ENCODE measurements at places on chromosomes 2 and 18.

DNA sequence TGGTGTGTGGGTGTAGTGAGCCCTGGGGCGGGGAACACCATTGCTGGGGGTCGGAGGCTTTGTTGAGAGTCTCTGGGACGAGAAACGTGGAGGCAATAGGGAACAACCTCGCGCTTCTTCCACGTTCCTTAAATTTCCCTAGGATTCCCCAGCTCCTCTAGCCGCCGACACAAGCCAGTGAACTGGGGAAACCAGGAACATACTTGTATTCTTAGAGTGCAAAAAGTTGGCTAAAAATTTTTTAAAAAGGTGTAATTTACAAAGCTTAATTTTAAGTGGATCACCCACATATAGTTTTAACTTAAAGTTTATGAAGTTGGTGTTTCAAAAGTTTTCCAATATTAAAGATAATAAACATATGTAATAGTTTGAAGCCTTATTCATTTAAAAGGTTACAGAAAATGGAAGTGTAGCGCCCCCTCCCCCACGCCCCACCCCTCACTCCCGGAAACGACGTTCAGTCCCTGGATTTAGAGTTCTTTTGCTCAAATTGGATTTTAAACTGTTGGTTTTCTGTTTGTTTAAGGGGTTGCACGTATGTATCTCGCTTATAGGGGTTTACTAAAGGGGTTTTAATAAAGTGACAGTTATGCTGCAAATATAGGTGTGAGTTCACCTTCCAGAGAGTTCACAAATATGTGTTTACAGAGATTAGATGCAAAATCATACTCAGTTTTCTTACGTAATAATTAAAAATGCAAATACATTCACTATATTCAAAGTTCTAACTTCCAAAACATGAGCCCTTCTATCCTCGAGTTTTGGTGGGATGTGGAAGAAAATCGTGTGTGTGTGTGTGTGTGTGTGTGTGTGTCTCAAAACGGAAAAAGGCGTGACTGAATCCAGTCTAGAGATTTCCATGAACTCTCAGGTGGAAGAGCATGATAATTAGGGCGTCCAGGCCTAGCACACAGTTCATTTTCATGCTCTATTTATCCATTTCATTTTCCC lies 872 bp downstream of the DSG2 start:
- no peak for DNase-seq

DNA sequence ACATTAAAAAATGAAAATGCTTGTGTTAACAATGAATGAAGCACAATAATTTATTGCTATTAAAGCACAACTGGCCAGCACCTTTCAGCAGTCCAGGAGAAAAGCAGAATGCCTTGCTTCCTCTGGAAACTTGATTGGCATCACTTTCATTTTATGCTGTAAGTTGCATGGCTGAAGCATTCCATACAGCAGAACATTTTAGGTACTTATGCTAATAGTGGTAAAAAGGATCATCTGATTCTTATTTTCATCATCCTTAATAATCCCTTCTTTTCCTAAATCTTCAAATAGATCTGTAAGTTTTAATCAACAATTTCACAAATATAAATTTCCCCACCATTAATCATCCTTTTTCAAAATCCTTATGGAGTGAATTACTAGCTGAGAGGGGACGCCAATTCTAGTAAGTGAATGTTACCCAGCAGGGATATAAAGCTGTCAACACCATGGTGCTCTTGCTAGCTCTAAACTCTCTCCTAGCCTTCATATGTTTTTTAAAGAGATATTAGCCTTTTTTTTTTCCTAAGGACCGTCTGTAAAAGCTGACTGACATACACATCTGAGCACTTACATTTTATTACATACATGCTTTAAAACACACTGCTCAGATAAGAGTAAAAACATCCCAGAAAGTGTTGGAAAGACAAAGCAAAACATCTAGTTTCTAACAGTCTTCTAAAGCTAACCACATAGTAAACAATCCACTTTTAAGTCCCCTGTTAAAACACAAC lies 5.3 kb downstream of the SATB2 start:
- no peak for DNase-seq

GRCh38 chr2:103401621-103402020 lies 639.8 kb downstream of the TMEM182 start:
- DNase-seq, result no peak

DNA sequence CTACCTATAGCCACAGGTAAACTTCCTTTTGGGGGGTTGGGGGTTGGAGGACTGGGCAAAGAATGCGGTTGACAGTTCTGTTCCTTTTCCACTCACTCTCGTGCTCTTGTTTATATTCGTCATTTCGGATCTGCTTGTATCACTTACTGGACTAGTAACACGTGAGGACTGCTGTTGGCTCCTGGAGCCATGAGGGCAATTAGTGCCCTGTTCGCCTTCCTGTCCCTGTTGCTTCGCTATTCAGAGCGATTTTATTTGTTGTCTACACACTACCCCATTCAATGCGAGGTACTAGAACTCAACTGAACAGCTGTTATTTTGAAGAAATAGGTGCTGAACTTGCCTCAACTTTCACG lies 1.1 kb downstream of the KCNJ3 start:
- no peak for DNase-seq

GRCh38 chr2:196268538-196269338 lies 97.4 kb upstream of the STK17B start:
- no peak for DNase-seq

GRCh38 chr2:132609101-132609890 lies 60.7 kb downstream of the LYPD1 start:
- no peak for DNase-seq

DNA sequence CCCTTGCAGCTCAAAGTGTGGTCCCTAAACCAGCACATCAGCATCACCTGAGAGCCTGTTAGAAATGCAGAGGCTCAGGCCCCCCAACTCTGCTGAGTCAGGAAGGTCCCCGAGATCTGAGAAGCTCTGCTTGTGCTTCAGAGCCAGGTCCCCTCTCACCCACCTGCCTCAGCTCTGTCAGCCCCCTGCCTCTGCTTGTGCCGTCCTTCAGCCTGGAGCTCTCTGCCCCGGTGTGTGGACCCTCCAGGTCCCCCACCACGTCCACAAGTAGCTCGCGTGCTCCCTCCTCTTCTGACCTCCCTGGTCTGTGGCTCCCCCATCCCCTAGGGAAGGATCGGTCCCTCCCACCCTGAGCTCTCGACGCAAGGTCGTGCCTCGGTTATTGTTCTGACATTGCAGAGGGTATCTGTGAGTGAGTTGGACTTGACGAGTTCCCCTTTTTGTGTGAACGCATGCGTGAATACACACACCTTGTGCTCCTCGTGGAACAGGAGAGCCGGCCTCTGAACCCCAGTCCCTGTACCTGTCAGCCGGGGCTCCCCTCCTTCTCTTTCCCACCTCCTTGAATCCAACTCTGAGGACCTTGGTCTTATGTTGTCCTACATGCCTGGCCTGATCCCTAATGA lies 75.5 kb upstream of the TAF1B start:
- DNase-seq, result no peak

- DNase-seq, result no peak
These were observed 6.8 kb downstream of the ACTR1B start for GRCh38 chr2:97656905-97657587.

DNA sequence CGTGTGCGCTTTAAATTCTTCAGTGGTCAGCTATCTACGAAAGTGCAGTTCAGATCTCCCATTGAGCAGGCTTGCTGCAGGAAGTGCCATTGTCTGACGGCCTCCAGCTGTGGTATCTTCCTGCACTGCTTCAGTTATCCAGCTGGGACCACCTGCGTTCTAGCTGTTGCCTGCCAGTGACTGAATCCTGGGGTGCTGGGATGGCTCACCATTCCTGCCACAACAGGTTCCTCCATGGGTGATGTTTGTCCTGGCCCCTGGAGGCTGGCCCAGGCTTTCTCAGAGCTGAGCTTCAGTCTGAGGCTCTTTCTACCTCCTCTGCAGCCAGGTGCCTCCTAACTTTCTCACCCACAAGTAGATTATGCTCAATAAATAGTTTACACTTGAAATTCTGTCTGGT lies 498.5 kb upstream of the HS6ST1 start:
- no peak for DNase-seq

DNA sequence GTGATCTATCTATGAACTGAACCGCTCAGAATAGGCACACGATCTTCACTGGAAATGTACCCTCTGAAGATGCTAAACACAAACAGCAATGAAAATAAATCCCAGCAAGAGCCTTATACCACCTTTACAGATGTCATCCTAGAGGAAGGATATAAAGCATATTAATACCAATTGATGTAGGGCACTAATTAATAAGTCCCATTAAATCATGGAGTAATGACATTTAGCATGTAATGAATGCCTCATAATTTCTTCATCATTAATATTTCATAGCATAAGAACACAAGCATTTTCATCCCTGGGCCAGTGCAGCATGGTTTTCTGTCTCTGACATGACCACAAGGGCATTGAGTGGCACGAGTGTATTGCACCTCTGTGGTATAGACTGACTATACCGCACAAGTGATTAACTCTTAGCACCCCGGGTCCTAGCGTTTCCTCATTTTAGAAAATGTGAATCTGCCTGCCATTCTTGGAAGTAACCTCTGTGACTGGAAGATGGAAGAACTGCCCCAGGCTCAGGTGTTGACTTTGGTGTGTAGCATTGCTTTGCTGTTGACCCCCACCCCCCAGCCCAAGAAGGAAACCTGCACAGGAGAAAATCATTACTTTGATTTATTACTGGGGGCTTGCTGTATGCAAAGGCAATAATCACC lies 1.4 kb upstream of the TMEM178A start:
- DNase-seq, result no peak

GRCh38 chr2:36455788-36456187 lies 100.2 kb downstream of the CRIM1 start:
- no peak for DNase-seq

DNA sequence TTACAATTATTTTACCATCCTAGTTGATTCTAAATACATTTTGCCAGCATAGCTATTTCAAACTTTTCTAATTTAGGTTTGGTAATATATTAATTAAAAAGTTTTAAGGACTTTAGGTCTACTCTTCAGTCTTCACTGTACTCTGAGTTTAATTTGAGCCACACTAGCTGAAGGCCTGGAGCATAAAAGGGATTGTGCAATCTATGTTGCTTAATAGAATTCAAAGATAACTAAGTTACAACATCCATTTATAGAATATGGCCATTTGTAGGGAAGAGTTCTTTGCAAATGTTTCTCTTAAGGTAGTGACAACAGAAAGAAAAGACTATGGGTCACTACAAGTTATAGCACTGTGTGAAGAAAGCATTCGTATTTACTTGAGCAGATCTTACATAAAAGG lies 702.2 kb upstream of the NRXN1 start:
- no peak for DNase-seq

- no peak for DNase-seq
These were observed 30.0 kb upstream of the ITGAV start for GRCh38 chr2:186559848-186560247.

DNA sequence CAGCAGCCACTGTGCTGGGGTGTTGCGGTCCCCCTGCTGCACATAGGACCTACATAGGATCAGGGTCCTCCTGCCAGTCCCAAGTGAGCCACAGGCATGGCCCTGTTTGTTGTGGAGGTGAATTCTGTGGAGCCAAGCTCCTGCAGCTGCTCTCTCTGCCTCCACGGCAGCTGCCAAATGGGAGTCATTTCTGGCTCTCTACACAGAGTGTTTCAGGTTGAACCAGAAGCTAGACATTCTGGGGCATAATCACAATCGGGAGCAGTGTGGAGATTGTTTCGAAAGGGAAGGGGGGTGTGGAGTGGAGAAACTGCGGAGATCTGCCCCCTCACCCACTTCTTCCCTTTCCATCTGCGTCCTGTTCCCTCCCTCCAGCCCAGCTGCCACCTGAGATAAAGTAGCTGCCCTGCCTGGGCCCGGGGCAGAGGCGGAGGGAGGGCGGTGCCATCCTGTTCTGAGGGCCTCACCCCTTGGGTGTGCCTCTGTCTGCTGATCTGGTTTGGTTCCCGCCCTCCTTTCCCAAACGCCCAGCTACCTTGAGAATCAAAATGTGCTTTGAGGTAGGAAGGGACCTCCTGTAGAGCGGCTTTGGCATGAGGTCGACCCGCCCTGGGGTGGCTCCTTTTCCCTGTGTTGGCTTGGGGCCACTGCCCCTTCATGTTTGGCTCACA lies 139.4 kb downstream of the WDSUB1 start:
- DNase-seq, result no peak

- DNase-seq, result no peak
These were observed 22.5 kb downstream of the LIPG start for GRCh38 chr18:49584394-49584793.

- DNase-seq, result no peak
These were observed 35.2 kb downstream of the FAM228A start for GRCh38 chr2:24210106-24210455.

DNA sequence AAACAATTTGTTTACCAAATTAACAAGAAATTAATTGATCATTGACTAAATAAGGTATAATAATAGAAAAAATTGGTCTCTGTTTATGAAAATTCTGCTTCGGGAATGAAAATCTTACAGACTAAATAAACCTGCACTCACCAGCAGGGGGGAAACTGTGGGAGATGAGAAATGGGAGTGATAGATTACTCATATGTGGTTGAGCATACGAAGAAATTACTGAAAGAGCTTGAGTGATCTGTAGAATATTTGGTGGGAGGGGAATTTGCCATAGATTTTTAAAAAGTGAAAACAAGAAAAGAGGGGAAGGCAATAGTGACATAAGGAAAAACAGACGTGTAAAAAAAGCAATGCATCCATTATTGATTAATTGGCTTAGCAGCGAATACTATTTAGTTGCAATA lies 2.2 kb downstream of the HMSD start:
- no peak for DNase-seq

- DNase-seq, result no peak
These were observed 7.2 kb downstream of the BOLL start for GRCh38 chr2:197777823-197778407.

DNA sequence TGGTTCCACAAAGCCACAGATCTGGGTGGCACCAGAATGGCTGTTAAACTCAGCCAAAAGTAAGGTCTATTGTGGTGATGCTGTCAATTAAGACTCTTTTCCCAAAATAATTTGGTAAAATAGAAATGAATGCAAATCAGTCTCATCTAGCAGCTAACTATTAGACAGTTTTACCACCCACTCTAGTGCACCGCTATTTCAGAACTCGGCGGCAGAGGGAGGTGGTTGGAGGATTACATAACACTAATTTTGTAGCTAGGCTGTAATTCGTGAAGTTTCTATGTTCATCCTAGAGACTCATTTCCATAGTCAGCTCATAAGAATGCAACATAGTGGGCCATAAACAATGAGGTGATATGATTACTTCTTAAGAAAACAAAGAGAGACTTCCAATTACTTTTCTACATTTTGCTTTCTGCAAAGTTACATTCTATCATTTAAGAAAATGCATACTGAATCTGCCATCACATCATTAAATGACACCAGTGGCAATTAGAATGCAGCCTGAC lies 413.8 kb downstream of the FBXO15 start:
- DNase-seq, result no peak

DNA sequence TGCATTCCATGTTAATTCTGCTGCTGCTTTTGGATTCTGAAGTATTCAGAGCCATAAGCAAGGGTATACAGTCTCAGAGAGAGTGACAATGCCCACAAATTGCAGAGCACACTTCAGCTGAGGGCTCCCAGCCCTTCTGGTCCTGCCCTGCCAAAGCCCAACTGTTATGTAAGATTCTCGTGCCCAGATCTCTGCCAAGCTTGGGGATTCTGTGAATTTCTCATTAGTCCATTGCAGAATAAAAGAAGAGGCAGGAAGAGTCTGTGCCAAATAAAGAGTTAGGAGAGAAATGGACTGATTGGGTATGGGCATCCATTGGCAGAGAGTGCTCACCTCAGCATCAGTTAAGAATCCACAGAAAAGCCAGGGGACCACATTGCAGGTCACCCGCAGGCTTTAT lies 112.0 kb upstream of the PNPT1 start:
- no peak for DNase-seq

- DNase-seq, result no peak
These were observed 63.1 kb upstream of the TXNDC2 start for GRCh38 chr18:9822587-9823185.

GRCh38 chr2:33210626-33211025 lies 263.9 kb downstream of the LTBP1 start:
- DNase-seq, result no peak

Data from stimulated activated naive CD4-positive, alpha-beta T cell (primary cell).